Activated CD4-positive, alpha-beta T cell treated with anti-CD3 and anti-CD28 coated beads for 4 hours (primary cell): ENCODE measurements at places on chromosomes 7 and 10.
A peak's percentile ranks its signal among the peaks of the same experiment; 100 is the strongest.

DNA sequence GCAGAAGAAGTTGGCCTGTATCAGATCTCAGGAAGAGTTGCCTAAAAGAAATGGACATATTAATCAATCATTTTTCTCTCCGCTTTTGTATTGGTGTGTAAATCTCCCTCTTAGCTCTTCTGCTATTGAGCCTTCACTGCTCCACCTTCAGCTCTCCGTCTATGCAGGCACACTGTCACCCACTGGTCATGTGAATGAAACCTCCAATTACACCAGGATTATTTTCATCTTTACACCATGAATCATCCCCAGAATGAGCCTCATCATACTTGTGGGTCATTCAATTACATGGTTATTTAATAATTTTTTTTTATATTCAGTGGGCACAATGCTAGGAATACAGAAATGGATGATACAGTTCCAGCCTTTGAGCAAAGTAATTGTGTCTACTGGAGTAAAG is 92.6 kb downstream of the LRRC4 start:
- DNase-seq = no peak

- no peak for DNase-seq
Measured at GRCh38 chr7:3399858-3400257, 98.8 kb downstream of the SDK1 start.

DNA sequence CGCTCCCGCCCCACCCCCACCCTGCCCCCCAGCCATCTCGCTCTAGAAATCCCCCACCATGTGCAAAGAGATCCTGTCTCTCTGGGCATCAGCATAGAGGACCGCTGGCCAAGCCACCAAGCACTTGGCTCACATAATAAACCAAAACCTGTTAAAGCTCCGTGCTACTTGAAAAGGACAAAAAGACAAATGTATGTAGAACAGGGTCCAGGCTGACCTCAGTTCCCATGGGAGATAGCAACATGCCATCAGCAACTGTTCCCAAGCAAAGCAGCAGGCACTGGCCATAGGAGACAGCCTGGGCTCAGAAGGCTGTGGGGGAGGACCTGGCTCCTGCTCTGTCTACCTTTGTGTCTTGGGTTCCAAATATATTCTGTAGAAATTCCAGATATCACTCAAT is 38.4 kb upstream of the GDF10 start:
- DNase-seq = no peak

- no peak for DNase-seq
Measured at GRCh38 chr10:104331208-104331838, 6.9 kb downstream of the ITPRIP start.

- no peak for DNase-seq
Measured at GRCh38 chr10:80472234-80473095, 18.4 kb downstream of the TSPAN14 start.

DNA sequence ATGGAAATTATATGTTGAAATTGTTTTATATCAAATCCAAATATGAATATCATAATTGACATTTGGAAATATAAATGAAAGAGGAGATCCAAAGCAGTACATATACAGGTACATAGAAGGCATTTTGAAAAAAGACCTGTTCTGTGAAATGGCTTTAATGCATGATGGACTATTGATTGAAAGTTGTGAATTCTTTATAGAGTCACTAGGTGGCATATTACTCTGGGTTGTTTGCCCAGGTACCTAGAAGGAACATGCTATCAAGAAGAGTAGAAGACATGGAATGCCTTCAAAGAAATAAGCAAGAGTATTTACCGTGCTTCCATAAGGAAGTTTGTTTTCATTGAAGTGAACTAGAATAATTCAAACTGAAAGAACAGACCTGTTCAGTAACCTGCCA is 160.0 kb upstream of the ANK3 start:
- no peak for DNase-seq

GRCh38 chr10:127687548-127687947 is 49.4 kb upstream of the FOXI2 start:
- DNase-seq = no peak

DNA sequence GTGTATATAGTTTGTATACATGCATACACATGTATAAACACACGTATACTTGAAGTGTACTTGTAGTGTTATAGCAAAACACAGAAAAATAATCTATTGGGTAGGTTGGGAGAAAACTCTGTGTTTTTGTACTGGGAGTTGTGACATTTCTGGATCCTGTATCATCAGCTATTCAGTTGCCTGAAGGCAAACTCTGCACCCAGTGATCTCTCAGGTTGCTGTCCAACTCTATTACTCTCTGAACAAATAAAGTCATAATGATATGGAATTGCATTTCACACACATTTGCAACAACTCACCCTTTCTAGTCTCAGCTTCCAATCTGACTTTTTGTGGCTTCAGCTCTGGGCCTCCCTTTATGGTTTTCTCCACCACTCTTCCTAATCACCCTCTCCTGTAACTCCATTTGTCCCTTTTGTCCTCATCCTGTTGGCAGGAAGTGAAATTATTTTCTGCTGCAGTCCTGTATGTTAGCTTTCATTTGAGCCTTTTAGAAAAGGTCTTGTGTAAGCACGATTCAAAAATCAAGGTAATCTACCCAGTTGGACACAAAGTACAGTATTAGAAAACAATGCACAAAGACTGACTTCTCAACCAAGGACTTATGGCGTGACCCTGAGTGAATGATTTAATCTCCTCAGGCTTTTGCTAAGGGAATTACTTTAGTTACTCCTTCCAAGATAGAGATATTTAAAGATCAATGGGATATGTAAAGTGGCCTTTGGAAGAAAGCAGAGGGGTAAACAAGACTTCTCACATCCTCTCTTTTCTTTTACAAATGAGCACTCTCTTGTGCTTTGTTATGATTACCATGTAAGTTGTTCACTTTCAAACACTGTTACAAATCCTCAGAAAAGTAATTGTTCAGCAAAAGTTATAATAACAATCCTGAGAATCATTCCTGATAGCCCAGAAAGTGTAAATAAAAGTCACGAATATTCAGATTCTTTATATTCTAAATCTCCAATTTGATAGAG is 249.1 kb downstream of the KCND2 start:
- no peak for DNase-seq

DNA sequence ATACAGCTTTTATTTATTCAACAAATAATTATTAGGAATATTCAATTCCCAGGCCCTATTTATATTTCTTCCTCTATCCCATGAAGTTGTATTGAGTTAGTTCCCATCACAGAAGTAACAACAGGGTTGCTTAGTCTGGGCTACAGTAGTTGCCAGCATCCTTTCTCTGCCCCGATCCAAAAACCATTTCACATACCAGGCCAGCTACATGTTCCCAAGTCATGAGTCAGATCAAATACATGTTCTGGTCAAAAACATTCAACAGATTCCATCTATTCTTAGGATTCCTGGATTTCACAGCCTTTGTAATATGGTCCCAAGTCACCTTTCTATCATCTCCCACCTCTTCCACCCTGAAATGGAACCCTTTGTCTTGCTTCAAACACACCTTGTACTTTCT is 91.6 kb downstream of the RAB11FIP2 start:
- no peak for DNase-seq

DNA sequence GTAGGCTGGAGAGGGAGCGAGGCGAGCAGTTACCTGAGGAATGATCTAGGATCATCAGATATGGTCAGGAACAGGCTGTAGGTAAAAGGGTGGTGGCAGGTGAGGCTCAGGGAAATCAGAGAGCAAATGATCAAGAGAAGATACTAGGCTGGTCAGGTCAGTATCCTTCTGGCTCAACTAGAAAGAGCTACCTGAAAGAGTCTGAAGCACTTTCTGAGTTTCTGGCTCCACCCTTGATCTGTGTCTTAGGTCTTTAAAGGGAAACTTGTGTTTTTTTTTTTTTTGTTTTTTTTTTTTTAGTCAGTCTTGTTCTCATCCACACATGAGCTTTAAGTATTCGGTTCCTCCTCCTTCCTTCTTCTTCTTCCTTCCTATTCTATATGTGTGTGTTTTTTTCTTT is 10.5 kb downstream of the ADAM22 start:
- DNase-seq = no peak

- no peak for DNase-seq
Measured at GRCh38 chr7:32928785-32929298, 28.4 kb upstream of the FKBP9 start.

- no peak for DNase-seq
Measured at GRCh38 chr7:74000489-74001149, 27.4 kb upstream of the ELN start.

DNA sequence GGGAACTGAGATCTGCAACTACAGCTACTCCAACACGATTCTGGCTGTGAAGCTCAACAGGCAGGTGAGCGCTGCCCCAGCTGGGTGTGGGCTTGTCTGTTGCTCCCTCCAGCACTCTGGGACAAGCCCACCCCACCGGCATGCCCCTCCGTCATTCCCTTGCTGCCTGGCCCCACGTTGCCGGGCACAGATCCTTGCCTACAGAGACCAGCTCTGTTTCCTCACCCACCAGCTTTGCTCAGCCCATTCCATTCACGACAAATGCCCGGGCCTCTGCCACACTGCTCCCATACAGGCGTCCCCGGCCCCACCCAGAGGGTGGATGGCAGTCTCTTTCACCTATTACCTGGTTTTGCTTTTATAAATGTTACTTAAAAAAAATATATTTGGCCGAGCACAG is 24.6 kb downstream of the WIPI2 start:
- no peak for DNase-seq

DNA sequence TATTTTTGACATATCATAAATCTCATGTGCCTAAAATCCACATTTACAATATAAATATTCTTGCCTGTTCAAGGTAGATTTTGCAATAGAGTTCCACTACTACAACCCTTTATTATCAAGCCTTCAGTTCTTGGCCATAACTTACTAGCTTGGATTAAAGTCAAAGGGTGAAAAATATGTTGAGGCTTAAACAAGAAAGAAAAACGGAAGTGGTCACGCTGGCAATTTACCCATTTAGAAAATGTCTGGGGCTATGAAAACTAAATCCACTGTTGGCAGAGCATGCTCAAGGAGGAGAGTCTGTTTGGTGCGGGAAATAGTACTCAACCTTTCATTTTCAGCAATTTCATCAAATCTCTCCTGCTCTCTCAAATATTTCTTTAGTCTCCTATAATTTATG is 209.8 kb upstream of the RHOBTB1 start:
- no peak for DNase-seq

GRCh38 chr10:103637927-103638557 is 144.5 kb downstream of the NEURL1 start:
- DNase-seq = no peak

DNA sequence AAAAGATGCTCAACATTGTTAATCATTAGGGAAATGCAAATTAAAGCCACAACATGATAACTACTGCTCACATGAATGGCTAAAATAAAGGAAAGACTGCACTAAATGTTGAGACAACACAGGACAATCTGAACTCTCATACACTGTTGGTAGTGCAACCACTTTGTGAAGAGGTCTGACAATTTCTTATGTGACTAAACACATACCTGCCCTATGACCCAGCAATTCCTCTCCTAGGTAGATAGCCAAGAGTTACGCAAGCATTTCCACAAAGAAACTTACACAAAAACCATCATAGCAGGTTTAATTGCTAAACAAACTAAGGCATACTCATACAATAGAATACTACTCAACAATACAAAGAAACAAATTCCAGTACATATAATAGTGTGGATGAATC is 41.8 kb upstream of the HERPUD2 start:
- no peak for DNase-seq

DNA sequence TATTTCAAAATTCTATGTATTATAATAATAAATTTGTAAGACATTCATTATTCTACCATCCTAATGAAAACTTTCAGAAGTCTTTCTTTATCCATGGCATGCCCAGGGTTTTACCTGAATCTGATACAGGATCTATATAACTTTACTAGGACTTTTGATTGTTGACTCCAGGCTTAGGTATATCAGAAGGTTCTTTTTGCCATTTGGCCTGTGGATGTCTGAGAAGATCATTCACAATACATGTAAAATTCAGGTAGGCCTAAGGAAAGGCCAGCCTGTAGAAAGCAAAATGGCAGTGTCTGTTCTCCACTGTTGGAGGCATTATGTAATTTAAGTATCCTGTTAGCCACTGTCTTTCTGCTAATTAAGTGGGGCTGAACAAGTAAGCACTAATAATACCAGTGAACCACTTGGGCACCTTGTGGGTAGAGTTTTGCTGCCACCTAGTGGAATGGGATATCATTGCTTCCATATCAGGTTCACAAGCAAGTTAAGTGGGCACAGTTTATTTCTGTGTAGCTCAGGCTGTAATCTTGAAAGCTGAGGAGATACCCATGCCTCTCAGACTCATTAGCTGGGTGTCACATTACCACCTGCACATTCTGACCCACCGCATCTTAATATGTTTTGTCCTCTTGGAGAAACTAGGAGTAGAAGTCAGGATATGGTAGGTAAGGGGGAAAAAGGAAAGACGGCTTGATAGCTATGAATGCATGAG is 105.5 kb downstream of the SEPTIN7 start:
- peak; percentile 77 for DNase-seq

- DNase-seq = no peak
Measured at GRCh38 chr7:99219185-99219767, 11.4 kb upstream of the KPNA7 start.

DNA sequence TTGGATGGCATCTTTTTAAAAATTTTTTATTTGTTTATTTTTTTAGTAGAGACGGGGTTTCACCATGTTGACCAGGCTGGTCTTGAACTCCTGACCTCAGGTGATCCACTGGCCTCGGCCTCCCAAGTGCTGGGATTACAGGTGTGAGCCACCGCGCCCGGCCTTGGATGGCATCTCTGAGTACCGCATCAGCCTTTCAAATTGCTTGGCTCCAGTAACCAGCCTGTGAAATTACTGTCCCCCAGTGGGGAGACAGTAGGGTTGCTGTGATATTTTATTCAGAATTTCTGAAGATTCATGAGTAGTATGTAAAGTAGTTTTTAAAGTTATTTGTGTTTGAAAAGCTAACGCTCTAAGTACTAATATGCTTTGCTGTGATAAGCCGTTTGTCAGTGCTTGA is 1.2 kb downstream of the NUB1 start:
- no peak for DNase-seq

DNA sequence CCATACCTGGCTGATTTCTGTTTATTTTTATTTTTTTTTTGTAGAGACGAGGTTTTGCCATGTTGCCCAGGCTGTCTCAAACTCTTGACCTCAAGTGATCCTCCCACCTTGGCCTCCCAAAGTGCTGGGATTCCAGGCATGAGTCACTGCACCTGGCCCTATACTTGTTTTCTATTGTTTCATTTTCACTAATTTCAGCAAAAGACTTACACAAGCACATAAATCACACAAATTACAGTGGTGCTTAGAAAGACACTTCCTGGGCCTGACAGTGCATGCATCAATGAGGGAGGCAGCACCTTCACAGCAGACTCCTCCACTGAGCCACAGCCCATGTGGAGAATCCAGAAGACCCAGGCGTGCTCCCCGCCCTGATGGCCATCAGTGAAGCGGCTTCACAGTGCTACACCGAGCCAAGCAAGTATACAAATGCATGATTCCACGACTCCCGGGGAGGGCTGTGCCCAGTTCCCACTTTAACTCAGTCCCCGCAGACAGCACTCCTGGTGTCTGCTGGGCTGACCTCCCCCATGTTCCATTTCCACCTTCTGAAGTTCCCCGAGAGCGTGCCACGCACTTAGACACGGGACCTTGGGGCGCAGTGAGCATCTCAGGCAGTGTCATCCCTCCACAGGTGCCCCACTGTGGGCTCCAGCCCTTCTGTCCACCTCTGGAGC is 20.6 kb downstream of the PITRM1 start:
- DNase-seq = no peak

- DNase-seq = no peak
Measured at GRCh38 chr7:20352573-20353306, 22.0 kb downstream of the ITGB8 start.

- DNase-seq = no peak
Measured at GRCh38 chr7:121138262-121138933, 149.9 kb downstream of the CPED1 start.

GRCh38 chr10:125048094-125048864 is 106.4 kb downstream of the ZRANB1 start:
- DNase-seq = peak; percentile 42
